Chondrocyte (in vitro differentiated cells): ENCODE measurements at places on chromosomes 4 and X.

- peaks cover 19% of the 10 kb centered on the region for H3K4me1 ChIP-seq
- no peak overlapping the region for H3K4me3 ChIP-seq
- no peak for DNase-seq
- no peak overlapping the region for H3K27ac ChIP-seq
- H3K36me3 ChIP-seq = peaks cover 8% of the 10 kb centered on the region
- H3K27me3 ChIP-seq = no peaks in the 10 kb centered on the region
Measured at GRCh38 chr4:102537269-102537668, 36.1 kb downstream of the NFKB1 start.

- peaks cover 12% of the 10 kb centered on the region for H3K4me1 ChIP-seq
- H3K36me3 ChIP-seq = no peaks in the 10 kb centered on the region
- no peak for DNase-seq
- H3K4me3 ChIP-seq = no peak overlapping the region
- H3K27me3 ChIP-seq = no peaks in the 10 kb centered on the region
Measured at GRCh38 chrX:53287493-53288138, 6.2 kb upstream of the IQSEC2 start.

DNA sequence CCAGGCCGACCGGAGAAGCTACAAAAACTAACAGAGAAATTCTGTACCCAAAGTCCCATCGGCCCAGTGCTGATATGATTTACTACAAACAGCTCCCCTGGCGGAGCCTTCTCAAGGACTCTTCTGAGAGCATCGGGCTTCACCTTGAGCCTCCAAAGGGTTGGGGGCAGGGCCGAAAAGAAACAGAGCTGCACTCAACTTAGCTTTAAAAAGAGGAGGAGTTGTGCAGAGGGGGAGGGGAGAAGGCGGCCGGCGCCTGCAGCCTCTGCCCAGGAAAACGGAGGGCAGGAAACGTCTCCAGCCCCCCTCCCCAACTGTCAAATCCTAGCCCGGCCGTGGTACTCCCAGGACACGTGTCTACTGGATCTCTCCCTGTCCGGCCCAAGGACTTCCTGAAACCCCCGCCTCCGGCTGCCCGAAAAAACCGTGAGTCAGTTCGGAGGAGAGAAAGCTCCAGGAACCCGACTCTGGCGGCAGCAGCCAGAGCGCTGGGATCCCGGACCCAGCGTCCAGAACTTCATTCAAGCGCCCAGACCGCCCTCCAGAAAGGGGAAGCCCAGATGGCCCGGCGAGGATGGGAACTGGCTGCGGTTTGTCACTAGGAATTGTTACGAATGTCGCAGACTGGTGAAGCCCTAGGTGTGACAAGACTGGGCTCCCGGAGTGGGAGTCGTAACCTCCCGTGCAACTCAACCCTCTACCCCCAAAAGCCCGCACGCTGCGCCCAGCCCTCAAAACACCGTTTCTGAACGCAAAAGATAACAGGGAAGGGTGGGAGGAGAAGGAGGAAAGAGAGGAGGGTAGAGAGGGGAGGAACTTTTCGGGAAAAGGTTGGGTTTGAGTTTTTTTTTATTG, 973 bp downstream of the ADAMTS3 start:
- H3K27ac ChIP-seq = peak overlapping the region; percentile 60
- no peaks in the 10 kb centered on the region for H3K27me3 ChIP-seq
- DNase-seq = peak; percentile 76

- H3K4me3 ChIP-seq = no peak overlapping the region
- no peak overlapping the region for H3K27ac ChIP-seq
- no peaks in the 10 kb centered on the region for H3K4me1 ChIP-seq
- H3K27me3 ChIP-seq = no peaks in the 10 kb centered on the region
- H3K36me3 ChIP-seq = no peaks in the 10 kb centered on the region
Measured at GRCh38 chrX:69148946-69149345, 16.3 kb downstream of the PJA1 start.
